ENCODE measurements at places on chromosomes 5 and 9. TPM values are rescaled to one million over a fixed set of nuclear protein-coding genes. Genes with fewer than 3 reads are reported as not detected.

Gene NDUFB6
- 98.4 TPM for total RNA-seq

GRCh38 chr5:151058891-151059489 is 21.8 kb downstream of the TNIP1 start:
- DNase-seq: no peak

- DNase-seq: peak; percentile 41
These were observed 723 bp downstream of the PPP1R26 start for GRCh38 chr9:135480071-135480939.

GRCh38 chr5:57911438-57911837 is 428.8 kb upstream of the ACTBL2 start:
- DNase-seq: no peak

DNA sequence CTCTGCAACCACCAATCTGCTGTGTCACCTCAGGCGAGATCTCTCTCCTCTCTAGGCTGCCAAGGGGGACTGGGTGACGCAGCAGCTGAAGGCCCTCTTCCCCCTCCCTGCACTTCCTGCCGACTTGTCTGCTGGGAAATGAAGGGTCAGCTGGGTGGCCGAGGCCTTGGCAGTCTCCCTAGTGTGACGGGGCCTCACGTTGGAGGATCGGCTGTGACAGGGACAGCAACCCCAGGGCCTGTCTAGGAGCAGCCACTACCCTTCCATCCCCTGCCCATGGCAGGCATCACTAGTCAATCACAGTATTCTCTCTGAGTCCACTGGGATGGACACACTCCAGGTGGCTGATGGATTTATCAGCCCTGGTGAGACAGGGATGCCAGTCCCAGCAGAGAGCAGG is 107.3 kb upstream of the SARDH start:
- DNase-seq: peak; percentile 23

DNA sequence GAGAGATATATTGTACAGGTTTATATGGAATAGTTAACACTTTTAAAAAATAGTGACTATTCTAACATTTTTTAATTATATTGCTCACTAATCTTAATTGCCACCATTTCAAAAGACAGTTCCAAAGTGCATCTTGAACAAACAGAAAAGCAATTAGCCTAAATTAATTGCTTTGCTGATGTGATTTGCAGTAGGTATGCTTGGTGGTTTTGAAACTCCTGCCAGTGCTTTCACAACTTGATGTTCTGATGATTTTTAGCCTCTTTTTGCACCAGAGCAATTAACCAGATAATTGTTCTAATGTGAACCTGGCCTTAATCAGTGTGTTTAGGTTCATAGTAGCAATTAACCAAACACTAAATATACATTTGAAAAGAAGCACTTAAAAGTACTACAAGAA is 207.6 kb downstream of the FBXL17 start:
- no peak for DNase-seq
